ENCODE measurements at places on chromosomes 12 and 14.

GRCh38 chr12:71607494-71608330 is 55.9 kb downstream of the ZFC3H1 start:
- DNase-seq: no peak

- DNase-seq: no peak
These were observed 20.2 kb downstream of the P2RX2 start for GRCh38 chr12:132638541-132639408.

GRCh38 chr12:112305951-112306350 is 76.3 kb downstream of the HECTD4 start:
- DNase-seq: no peak

GRCh38 chr14:97074856-97075255 is 277.7 kb downstream of the VRK1 start:
- DNase-seq: no peak

GRCh38 chr14:101980700-101981099 is 16.3 kb downstream of the DYNC1H1 start:
- no peak for DNase-seq

GRCh38 chr12:120483621-120484020 is 12.3 kb upstream of the DYNLL1 start:
- no peak for DNase-seq

DNA sequence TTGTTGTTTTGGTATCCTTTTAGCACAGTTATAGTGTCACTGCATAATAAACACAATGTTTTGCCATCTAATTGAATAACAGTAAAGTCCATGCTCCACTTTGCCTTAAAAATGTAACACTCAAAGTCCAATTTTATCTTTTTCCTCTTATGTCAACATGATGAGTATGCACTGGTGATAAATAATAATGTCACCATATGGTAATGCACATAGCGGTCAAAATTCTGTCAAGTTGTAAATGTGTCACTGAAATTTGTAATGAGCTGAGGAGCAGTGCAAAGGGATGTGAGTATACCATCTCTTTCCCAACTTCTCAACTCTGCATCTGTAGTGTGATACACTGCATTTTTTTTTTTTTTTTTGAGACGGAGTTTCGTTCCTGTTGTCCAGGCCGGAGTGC is 65.7 kb downstream of the EML5 start:
- no peak for DNase-seq

- no peak for DNase-seq
These were observed 225.6 kb downstream of the DUSP6 start for GRCh38 chr12:89126712-89127111.

DNA sequence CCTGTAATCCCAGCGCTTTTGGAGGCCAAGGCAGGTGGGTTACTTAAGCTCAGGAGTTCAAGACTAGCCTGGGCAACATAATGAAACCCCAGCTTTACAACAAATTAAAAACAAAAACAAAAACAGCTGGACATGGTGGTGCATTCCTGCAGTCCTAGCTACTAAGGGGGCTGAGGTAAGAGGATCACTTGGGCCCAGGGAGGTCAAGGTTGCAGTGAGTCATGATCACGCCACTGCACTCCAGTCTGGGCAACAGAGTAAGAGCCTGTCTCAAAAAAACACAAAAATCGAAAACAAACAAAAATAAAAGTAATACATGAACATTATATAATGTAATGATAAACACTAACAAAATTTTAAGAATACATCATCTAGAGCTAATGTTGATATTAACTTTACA is 46.2 kb upstream of the GRIP1 start:
- no peak for DNase-seq

GRCh38 chr12:113697651-113698509 is 226.2 kb upstream of the LHX5 start:
- peak; percentile 50 for DNase-seq

DNA sequence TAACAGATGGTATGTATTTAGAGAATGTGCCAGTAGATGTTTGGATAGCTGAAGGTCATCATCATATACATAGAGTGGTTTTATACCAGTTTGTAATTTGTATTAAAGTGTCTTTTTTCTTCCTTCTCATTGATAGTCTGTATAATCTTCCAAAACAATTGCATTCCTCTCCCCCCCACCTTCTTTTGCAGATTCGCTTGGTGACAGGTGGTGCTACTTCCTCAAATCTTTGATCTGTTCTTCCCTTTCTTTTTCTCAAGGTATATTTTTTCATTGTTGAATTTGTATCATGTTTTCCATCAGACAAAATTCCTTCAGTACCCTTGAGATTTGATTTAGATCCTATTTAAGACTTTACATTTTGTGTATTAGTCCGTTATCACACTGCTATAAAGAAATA is 15.0 kb downstream of the TBC1D15 start:
- DNase-seq: no peak

- DNase-seq: no peak
These were observed 16.3 kb upstream of the TSPAN8 start for GRCh38 chr12:71174146-71174545.

DNA sequence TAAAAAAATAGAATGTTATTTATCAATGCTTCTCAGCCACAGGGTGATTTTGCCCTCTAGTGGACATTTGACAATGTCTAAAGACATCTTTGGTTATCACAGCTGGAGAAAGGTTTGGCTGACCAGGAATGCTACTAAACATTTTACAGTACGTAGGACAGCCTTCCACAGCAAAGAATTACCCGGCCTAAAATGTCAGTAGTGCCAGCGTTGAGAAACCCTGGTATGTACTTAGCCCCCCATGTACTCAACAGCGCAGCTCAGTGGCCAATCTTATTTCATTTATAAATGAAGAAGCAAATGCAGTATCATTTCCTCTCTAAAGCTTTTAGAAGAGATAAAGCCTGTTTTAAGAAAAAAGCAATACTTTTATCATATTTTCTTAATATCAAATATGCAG is 5.8 kb downstream of the MARK3 start:
- peak; percentile 29 for DNase-seq

GRCh38 chr14:45947830-45948229 is 694.8 kb upstream of the MIS18BP1 start:
- DNase-seq: no peak

DNA sequence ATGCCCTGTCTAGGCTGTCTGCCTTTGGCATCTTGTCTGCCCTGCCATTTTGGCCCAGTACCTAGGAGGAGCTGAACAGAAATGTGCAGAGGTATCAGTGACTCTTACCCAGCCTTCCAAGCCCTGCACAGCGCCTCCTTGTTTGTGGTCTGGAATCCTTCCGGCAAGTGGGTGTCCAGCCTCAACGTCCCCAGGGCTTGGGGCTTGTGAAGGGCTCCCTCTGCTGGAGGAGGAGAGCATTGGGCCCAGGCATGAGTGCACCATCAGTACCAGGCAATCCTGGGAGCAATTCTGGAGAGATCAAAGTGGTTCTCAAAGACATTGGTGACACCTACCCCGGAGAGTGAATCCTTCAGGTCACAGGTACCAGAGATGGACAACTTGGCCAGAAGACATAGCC is 2.4 kb upstream of the TCL1B start:
- no peak for DNase-seq

GRCh38 chr12:75103822-75104221 is 105.8 kb downstream of the KCNC2 start:
- DNase-seq: no peak

DNA sequence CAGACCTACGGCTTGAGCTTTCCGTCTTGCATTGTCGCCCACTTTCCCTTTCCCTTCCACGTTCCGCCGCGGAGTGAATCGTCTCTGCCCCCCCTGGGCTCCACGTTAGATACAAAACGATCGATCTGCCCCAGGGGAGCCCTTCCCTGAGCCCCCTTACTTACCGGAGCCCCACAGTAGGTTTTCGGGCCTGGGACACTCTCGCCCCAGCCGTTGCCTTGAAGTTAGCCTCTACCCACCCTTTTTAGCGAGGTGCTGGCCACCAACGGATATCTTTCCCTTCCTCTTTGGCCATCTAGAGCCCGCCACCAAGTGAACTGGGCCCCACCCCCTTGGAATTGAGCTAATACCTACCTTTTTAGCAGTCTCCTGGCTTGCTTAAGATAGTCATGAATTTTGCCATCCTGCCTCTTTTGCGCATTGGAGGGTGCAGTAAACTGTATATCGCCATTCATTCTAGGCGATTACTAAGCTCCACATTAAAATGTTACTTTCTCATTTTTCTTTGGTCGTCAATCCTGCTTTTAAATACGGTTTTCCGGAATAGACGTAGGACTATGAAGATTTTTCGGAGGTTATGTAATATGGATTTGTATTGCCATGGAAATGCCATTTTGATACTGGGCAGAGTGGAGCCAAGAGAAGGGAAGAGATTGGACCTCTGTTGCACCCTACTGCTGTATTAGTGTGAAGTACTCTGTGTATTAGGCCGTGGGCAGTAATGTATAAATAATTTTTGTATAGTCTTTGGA is 764 bp downstream of the RBM25 start:
- DNase-seq: peak; percentile 32

- DNase-seq: no peak
These were observed 4.2 kb upstream of the SPIC start for GRCh38 chr12:101470939-101471338.

DNA sequence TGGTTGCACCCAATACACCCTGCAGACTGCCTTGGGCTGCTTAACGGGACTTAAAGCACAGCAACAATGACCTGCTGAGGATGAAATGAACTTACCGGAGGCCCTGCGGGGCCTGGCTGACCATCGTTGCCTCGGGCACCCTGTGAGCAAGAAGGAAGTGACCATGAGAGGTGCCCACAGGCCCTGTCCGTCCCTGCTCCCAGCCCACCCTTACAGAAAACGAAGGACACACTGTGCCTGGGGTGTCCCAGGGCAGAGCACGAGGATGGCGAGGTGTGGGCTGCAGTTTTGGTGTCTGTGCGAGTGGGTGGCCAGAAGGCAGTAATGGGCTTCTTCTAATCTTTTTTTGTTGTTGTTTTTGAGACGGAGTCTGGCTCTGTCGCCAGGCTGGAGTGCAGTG is 14.6 kb downstream of the COL2A1 start:
- DNase-seq: no peak

DNA sequence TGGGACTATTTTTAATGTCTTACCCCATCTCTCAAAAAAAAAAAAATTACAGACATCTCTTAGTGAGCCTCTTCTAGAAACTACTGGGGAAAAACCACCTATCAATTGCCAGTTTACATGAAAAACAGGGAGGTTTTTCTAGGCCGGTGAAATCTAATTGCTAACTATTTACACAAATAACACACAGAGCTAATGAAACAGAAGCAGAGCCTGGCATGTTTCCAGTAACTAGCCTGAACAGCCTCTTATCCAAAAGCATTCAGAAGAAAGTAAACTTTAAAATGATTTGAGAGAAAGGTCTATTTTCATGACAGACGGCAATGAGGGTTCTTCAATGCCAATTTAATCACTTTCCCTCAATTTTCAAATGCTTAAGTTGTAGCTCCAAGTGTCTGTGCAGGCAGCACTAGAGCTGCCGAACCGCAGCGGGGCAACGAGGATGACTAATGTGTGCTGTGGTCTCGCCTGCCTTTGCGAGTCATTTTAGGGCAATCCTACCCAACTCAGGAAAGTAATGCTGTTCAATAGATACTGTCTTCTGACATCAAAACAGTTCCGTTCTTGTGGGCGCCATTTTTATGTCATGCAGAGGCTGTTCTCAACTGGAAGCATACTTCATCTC is 84.6 kb downstream of the SETD3 start:
- DNase-seq: no peak

DNA sequence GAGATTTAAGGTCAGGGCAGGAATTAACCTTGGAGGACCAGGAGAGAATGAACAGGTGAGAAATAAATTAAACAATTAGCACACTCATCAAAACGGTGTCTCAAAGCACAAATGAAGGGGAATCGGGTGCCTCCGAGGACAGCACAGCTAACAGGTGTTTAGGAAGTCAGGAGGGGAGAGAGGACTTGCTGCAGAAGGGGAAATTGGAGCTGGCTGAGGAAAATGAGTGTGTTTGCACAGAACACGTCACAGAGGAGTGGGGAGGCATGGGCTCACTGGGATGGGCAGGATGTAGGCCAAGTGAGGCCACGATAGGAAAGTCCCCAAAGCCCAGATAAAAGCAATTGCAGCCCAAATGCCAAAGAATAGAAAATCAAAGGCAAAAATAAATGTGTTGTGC is 121.7 kb downstream of the ZNF664 start:
- no peak for DNase-seq

GRCh38 chr14:99604766-99605298 is 825 bp upstream of the CCDC85C start:
- no peak for DNase-seq

GRCh38 chr14:96478119-96478518 is 24.1 kb upstream of the PAPOLA start:
- no peak for DNase-seq

- DNase-seq: no peak
These were observed 7.9 kb upstream of the TMBIM6 start for GRCh38 chr12:49733219-49734017.

DNA sequence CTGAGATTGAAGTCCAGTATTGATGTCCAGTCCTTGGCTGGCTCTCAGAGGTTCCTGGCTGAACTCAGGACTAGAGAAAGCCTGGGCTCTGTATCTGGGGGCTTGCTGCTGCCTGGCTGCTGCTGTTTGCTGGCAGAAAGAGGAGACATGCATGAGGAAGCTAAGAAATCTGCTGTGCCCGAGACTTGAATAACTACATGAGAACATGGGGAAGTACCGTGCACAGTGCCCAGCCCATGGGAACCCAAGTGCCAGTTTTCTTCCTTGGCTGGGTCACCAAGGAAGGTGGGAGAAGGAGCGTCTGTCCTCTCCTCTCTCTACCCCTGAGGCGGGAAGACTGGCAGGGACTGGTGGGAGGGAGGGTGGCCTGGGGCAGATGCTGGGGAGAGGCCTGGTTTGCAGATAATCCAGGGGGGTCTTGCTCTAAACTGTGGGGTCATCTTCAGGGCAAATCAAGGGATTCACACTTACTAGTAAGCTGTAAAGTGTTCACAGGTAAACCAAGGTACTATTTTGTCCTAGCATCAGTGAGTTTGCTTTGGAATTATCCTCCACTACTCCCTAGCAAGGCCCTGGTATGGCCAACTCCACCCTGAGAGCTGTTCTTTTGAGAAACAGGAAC is 13.8 kb upstream of the ZFP36L1 start:
- no peak for DNase-seq

DNA sequence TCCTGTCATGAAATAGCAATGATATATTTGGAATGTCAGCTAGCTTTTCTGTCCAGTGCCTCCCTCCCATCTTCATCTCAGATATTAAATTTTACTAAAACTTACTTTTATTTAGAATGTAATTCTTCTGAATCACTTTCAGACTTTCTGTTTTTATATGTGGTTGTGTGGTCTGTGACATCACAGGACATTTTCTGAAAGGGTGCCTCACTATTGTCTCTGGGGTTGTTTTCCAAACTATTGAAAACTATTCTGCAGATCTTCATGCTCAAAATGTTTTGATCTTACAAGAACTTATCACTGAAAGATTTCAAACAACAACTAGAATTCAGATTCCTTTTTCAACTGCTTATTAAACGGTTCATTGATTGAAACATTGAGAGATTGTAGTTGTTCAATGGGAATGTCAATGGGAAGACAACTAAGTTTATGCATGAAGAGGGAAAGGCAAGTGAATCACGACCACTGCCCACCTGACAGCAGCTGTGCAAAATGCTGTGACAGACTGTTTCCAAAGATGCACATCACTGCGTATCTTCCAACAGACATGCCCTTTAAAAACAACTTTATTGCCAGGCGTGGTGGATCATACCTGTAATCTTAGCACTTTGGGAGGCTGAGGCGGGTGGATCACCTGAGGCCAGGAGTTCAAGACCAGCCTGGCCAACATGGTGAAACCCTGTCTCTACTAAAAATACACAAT is 51.3 kb downstream of the KLRG1 start:
- DNase-seq: no peak

All from DMS 273 treated with DMSO at 0.1 percent for 48 hours (cell line).